Foreskin melanocyte (primary cell): ENCODE measurements at places on chromosomes 5 and 9.

DNA sequence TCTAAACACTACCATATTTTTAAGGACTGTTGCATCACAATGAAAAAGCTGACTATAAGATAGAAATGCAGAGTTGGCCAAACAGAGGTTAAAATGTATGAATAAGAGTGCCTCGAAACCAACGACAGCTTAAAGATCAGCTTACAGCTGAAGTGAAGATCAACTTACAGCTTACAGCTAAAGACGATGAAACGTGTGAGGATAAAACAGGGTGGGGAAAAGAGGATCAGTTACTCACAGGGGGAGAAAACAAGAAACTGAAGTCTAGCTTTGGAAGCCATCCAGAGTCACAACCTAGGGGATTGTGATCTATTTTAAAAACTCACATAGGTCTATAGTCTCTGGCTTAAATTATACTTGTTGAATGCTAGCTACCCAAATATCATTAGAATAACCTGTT lies 220.0 kb downstream of the SNCAIP start:
- DNase-seq = no peak

GRCh38 chr9:111632060-111632459 lies 926 bp downstream of the DNAJC25 start:
- no peak for DNase-seq

GRCh38 chr5:59423021-59423420 lies 470.5 kb downstream of the PDE4D start:
- no peak for DNase-seq

DNA sequence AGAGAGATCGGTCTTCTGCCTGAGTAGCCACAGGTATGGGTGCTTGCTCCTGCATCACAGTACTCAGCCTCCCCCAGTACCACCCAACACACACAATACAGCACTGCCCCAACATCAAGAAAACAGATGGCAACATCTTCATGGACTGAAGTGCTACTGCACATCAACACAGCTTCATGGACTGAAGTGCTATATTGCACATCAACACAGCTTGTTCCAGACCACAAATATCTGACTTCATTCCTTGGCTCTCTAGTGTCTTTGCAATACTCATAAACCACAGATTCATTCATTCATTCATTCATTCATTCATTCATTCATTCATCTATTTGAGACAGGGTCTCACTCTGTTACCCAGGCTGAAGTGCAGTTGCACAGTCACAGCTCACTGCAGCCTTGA lies 31.1 kb upstream of the PCA3 start:
- DNase-seq = no peak

DNA sequence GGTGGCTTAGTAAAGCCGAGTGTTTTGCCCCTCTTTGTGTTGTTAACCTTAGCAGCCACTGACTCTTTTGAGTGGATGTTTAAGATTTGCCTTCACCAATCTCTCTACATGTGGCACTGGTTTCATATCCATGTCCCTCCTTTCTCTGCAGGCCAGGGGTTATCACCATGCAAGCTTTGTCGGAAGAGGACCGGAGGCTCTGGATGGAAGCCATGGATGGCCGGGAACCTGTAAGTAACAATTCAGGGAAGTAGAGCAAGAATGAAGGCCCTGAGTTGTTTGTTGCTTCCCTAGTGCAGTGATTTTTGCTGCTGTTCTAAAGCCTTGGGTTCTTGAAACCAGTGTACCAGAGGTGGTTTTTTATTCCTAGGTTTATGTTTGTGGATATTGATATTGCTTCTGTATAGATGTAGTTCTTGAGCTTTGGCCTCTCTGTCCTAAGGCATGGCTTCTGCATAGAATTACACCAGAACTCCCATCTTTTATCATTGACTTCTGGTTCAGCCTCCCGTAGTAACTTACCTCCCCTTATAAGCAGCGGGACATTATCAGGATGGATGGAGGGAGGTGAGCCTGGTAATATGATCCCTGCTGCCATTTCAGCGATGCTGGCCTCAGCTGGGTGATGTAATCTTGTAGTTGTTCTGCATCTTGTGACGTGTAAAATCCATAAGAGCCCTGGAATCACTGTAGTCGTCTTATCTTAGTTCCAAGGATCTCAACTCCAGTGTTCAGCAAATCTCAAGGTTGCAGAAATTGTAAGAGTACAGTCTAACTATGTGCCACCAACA lies 161.9 kb downstream of the ARHGAP26 start:
- DNase-seq = no peak

DNA sequence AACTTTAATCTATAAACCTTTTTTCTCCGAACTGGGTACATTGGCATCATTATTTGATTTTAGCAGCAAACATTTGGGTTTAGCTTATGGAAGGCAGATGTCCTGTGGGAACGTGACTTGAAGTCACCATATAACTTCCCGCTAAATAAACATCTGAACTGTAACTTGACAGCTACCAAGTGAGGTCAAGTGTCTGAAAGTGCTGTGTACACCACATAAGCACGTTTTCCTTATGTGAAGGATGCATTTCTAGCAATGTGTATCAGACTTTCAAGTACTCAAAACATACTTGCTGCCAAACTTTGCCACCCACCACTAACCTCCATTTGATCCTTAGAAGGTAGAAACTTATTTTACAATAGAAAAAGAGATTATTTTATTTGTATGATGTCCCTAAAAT lies 35.7 kb downstream of the SLC1A3 start:
- no peak for DNase-seq
